CMK (cell line): ENCODE measurements at places on chromosomes 12 and 14.

DNA sequence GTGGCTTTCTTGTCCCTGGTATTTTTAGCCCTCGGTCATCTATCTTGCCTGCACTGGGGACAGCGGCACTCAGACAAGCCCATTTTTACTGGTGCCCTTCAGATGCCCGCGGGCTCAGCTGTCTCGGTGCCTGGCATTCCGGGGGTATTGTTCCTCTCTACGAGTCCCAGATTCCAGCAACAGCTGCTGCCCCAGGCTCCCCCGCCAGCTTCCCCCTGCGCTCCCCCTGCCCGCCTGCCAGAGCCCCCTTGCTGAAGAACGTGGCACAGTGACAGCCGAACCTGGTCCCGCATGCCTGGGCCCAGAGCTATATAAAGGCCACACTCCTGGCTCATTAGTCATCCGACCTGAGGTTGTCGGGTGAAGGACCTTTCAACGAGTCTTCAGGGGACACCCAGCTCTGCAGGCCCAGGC lies 10.9 kb upstream of the MYL2 start:
- DNase-seq: no peak

- DNase-seq: peak; percentile 36
Observed at GRCh38 chr14:60656686-60657455, 7.6 kb upstream of the SIX1 start.

DNA sequence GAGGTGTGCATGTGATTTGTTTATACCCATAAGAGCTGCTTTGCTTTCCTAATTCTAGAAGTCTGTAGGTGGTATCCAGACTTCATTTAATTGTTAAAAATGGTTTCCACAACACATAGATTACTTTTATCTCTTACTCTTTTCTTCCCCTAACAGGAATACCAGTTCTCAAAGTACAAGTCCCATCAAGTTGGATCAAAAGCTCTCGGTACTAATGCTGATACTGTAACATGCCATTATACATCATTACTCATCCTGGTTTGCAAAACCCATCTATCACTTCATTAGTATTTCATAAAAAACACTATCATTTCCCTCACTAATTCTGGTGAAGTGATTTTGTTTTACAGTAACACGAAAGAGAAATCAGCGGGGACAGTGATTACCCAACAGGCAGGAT lies 94.3 kb downstream of the PPP2R5E start:
- no peak for DNase-seq

- DNase-seq: no peak
Observed at GRCh38 chr12:22687361-22688076, 62.5 kb downstream of the ETNK1 start.

DNA sequence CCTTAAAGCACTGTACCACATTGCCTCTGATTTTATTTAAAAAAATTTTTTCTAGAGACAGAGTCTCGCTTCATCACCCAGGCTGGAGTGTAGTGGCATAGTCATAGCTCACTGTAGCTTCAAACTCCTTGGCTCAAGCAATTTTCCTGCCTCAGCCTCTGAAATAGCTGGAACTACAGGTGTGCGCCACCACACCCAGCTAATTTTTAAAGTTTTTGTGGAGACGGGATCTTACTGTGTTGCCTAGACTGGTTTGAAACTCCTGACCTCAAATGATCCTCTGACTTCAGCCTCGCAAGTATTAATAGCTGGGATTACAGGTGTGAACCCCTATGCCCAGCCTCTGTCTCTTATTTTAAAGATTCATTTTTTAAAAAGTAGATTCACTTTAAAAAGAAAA lies 5.3 kb downstream of the USP15 start:
- DNase-seq: no peak

DNA sequence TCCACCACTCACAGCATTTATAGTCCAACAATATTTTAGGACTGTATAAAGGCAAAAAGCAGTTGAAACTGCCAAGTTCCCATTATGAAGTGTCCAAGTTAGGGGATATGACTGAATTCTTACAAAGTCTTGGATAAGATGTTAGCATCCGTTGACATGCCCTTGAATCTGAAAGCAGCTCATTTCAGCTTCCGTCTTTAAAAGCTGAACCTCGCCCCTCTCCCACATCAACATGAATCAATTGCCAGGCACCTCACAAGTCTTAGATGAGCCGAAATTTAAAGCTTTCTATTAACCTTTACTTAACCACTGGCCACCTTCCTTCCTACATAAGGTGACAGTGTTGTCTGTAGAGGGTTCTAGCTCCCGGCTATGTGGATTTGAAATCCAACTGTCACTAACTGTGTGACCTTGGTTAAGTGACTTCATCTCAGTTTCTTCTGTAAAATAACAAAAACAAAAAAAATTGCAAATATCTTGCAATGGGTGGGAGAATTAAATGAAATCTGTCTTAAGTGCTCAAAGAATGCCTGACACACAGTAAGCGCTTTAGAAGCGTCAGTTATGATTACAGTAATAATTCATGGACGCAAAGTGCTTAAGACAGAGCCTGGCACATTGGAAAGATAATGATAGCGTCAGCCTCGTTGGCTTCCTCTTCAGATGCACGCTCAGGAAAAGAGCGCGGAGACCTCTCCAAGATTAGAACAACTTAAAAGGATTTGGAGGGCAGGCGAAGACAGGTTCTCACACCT lies 1.2 kb downstream of the PPP1CC start:
- DNase-seq: no peak

- DNase-seq: no peak
Observed at GRCh38 chr14:51327376-51327775, 87.3 kb downstream of the TMX1 start.

DNA sequence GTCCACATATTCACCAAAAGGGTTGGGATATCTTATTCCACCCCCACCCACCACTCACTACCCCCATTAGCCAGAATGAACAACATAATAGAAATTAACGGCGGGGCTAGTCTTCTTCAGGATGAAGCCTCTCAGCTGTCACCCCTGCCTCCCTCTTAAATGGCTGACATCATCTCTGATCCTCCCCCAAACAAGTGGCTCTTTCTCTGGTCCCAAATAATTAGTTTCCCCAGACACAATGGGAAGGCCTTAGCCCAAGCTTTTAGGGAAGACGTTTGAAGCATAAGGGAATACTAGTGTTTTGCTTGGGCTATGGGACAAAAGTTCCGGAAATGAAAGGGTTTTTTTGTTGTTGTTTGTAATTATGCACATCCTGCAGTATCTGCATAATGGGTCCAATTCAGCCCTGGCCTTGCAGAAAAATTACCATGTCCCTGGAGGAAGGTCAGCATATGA lies 13.8 kb downstream of the STON2 start:
- DNase-seq: no peak

DNA sequence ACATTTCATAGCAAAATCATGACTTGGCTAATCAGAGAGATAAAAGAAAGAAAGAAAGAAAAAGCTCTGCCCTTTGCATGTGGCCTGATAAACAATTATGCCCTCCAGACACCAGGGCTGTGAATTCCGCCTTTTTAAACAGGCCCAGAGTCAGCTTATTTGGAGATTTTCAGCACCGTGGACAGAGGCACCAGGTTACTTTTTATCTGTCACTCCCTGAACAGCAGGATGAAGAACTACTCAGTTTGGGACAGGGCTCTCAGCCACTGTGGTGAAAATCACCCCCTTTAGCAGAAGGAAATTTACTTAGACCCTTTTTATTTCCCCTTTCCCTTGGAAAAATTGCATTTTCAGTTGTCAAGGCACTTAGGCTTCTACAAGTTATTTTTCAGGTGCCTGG lies 359.9 kb downstream of the NRXN3 start:
- DNase-seq: no peak

DNA sequence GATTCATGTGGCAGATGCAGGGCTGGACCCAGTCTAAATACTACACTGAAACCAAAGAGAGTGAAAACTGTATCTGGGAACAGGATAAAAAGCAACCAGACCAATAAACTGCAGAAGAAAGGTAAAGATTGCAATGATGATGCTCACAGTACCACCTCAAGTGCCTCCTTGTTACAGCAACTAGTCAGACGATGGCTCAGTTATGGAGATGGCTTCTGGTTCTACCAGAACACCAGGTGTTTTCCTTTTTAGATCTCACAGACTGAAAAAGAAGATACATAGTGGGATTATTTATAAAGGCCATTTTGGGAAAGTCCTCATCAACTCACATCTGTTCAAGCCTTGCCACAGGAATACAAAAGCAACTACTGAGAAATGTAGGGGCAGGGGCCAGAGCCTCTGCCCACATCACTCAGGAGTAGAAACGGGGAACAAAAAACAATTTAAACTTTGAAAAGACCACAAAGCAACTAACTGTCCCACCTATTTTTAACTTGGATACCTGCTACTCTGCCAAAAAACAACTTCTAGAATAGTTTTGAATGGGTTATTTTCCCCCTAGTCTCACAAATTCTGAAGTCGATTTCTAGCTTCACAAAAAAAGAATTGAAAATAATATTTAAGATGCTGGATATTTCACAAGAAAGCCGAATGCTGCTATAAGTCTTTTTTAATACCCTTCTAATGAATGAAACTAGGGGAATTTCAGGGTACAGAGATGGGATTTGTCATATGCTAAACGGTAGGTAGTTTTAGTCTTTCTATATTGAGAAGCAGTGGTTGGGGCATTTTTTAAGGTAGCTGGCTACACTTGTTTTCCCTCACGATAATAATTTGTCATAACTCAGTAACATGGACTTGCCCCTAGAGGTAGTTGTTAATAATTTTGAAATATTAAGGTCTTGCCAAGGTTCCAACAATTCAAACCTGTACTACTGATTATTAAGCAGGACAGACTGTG lies 197.2 kb upstream of the TMPO start:
- no peak for DNase-seq

- no peak for DNase-seq
Observed at GRCh38 chr12:19912991-19913390, 455.3 kb upstream of the PDE3A start.

DNA sequence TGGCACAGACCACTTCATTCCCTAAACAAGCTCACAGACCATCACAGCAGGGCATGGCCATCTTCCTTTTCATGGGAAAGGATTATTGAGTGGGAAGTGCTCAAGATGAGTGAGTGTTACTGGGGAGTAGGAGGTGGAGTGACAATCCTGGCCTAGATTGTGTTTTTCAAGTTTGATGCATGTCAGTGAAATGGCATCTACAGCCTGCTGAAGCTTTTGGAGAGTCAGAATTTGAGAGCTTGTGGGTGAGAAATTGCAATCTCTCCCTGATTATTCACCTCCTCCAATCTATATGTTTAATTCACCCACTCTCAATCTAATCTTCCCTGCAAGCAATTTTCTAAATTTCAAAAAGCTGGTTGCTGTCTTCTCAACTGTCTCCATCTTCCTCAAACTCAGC lies 156.1 kb upstream of the G2E3 start:
- no peak for DNase-seq

- no peak for DNase-seq
Observed at GRCh38 chr14:75911883-75912282, 69.9 kb downstream of the TGFB3 start.

DNA sequence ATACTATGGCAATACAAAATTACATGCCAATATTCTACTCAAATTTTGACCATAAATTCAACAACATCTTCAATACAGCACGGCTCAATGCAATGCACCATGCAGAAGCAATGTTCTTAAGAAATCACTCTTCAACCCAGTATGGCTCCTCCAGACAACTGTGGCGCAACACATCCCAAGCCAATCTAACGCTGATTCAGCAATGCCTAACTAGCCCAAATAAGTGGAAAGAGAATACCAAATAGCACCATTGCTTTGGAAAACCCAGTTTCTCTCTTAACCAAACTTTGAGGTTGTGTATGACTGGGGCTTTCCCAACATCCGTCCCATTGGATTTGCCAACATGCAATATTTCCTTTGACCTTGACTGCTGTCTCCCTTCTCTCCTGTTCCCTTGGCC lies 211.1 kb upstream of the TBX3 start:
- no peak for DNase-seq

DNA sequence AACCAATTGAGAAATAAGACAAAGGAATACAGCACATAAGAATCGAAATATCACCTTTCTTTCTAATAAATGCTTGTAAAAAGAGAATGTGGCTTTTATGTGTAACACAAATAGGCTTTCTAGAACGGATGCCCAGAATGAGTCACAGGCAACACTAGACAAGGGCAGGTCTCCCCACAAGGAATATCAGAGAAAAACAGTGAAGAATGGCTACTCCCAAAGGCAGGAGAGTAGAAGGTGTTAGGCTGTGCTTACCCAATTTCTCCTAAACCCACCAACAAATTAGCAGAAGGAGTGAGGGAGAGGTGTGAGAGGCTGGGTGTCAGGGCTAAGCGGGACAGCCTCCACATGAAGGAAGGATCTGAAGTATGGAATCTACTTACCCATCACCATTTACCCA lies 55.2 kb downstream of the GALNT4 start:
- no peak for DNase-seq

DNA sequence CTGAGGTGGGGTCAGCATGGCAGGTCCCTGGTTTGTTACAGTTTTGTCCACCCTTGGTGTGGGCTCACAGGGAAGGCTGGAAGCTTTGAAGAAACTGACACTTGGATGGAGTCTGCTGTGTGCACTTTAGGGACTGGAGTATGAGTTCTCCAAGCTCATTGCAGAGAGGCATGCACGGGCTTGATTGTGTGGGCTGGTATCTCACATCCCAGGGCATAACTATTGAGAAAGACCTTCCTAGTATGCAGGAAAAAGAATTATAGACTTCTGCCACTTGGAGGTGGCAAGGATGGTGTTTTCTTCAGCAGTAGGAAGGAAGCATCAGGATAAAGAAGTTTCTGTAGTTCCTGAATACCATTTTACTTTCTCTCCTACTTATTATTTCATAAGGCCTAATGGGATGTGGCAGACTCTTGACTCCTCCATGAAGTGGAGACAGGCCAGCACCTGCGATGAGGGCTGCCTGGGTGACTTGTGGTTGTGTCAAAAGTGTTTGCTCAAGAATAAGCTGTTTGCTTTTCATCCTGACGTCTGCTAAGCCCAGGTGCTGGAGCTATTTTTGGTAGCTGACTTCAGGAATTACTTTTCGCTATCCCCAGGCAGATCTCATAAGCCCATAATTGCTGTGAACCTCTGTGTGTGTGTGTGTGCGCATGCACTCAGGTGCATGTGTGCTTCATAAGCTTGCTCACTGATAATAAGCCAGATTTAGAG lies 125.8 kb downstream of the KTN1 start:
- no peak for DNase-seq

DNA sequence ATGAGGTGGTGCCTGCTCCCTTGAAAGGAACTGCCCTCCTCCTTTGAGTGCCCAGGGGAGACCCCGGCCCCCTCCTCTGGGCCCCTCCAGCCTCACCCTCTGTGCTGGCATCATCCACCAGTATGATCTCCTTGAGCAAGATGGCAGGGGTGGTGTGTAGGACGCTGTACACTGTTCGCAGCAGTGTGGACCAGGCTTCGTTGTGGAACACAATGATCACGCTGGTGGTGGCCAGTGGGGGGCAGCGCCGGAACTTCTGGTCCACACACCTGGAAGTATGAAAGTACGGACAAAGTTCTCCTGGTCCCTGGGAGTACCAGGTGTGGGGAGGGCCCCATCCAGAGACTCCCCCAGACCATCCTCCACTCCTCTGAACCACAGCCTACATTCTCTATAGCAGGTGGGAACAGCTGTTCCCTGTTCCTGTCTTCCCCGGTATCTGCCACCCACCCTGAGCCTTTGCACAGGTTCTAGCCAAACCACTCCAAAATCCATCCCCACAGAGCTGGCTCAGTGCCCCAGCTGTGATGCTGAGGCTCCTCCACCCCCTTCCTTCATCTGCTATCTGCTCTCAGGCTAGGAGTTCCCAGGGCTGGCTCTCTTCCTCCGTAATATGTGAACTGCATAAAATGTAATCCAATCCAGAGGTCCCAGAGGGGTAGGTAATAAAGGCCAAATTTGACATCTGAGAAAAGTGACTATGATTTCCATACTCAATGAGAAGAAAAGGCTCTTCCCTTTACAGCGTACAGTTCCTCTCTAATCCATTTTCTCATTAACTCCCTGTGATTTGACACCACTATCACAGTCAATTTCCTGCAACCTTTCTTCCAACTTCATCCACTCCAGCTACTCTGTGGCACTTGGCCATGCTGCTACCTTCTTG lies 13.9 kb downstream of the GALNT6 start:
- no peak for DNase-seq
